ENCODE measurements at places on chromosomes 13 and 19. TPM values are rescaled to one million over a fixed set of nuclear protein-coding genes. Genes with fewer than 3 reads are reported as not detected.

DHDH gene
- total RNA-seq: 0.34 TPM

SIGLEC8 gene
- total RNA-seq: not detected

C1QTNF9B gene
- not detected for total RNA-seq

POU2F2 gene
- 42.8 TPM for total RNA-seq

ANKLE1 gene
- total RNA-seq: 3.7 TPM

THSD1 gene
- total RNA-seq: 0.49 TPM

TGFBR3L gene
- total RNA-seq: 4.6 TPM
